ENCODE measurements at places on chromosomes 13 and 19. TPM values are rescaled to one million over a fixed set of nuclear protein-coding genes. Genes with fewer than 3 reads are reported as not detected.

- DNase-seq = peak; percentile 68
These were observed at the start of gene SAMD1 for GRCh38 chr19:14090509-14091080. TSS of gene SAMD1 (minus strand) at chr19:14090751.

DNA sequence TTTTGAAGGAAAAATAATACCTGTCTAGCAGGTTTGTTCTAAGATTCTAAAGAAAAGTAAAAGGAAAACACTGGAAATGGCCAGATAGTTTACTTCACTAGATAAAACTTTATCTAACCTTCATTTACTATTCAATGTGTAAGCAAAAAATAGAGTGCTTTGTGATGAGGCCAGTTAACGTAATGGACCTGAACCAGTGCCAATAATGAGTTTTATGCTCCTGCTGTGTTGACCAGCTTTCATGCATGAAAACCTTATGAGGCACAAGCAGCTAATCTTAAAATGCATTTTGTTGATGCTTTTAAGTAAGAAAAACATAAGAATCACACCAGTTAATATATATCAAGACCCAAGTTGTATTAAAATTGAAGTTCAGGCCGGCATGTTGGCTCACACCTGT lies 617.2 kb upstream of the GPC6 start:
- DNase-seq = no peak

GRCh38 chr19:44582581-44583265 lies 30.6 kb upstream of the IGSF23 start:
- DNase-seq = no peak

- no peak for DNase-seq
These were observed 6.6 kb downstream of the FSTL3 start for GRCh38 chr19:682678-683320.

DNA sequence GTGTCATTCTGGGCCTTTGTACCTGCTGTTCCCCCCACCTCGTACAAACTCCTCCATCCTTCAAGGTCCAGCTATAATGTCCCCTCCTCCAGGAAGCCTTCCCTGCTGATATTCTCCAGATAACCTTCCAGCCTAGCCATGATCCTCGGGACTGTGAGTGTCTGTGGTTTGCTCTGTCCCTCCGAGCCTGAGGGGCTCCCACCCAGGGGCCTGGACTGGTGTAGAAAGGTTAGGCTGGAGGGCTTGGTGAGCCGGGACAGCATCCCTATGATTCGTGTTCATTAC lies 2.9 kb upstream of the COMP start:
- DNase-seq = no peak

The KCTD12 gene
- 63.3 TPM for total RNA-seq

The TTC9B gene
- not detected for total RNA-seq

The CCL25 gene
- not detected for total RNA-seq
